Myocyte (in vitro differentiated cells): ENCODE measurements at places on chromosomes 7 and 10. TPM values are rescaled to one million over a fixed set of nuclear protein-coding genes. Genes with fewer than 3 reads are reported as not detected.

Gene RAB19
- total RNA-seq = not detected in 2 replicates

Gene AGR3
- total RNA-seq = not detected in 2 replicates

Gene ZPBP
- not detected in 2 replicates for total RNA-seq

Gene OR2A1
- total RNA-seq = not detected in 2 replicates

Gene AKR1D1
- not detected in 2 replicates for total RNA-seq

Gene IFIT1
- 22.7 and 49.0 TPM in 2 replicates for total RNA-seq

Gene POLL
- 15.3 and 16.0 TPM in 2 replicates for total RNA-seq

Gene GJC3
- not detected in 2 replicates for total RNA-seq

Gene POMZP3
- 13.9 and 14.6 TPM in 2 replicates for total RNA-seq

Gene CYP17A1
- total RNA-seq = not detected in 2 replicates

Gene CALCR
- total RNA-seq = not detected in 2 replicates

Gene C10orf105
- total RNA-seq = 0.03 TPM in 1 of 2 replicates, not detected in the other

Gene PPP1R17
- total RNA-seq = not detected in 2 replicates

Gene PKD2L1
- 0.13 TPM in 1 of 2 replicates, not detected in the other for total RNA-seq

Gene FAM241B
- not detected in 2 replicates for total RNA-seq

Gene GSTO2
- total RNA-seq = not detected in 2 replicates

Gene TWIST1
- total RNA-seq = 24.7 and 41.7 TPM in 2 replicates

Gene PPP3CB
- total RNA-seq = 54.6 and 59.1 TPM in 2 replicates

Gene ITGA8
- total RNA-seq = not detected in 2 replicates

Gene GFRA1
- total RNA-seq = 11.1 and 12.9 TPM in 2 replicates

Gene MALRD1
- not detected in 2 replicates for total RNA-seq

Gene FAM25C
- total RNA-seq = not detected in 2 replicates

Gene SFTPA1
- not detected in 2 replicates for total RNA-seq

Gene CCDC172
- not detected in 2 replicates for total RNA-seq

Gene TAS2R4
- 0.40 and 0.68 TPM in 2 replicates for total RNA-seq
